Substantia nigra (tissue), 51 donors: ENCODE measurements at places on chromosomes 3 and 15.

DNA sequence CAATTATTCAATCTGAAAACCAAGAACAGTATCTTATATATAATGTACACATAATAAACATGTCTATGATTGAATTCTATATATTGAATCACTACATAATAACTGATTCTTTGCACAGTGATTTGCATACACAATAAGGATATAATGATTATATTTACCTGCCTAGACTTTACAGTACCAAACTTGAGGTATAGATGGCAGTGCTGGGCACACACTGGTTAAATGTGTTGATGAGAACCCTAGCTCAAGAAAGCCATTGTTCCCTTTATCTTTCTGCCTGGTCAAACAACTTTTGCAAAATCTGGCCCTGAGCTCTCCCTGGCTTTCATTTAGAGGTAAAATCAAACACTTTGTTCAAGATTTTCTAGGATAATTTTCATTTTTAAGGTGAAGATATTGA, 697.7 kb downstream of the TUSC7 start:
- no peak for DNase-seq

DNA sequence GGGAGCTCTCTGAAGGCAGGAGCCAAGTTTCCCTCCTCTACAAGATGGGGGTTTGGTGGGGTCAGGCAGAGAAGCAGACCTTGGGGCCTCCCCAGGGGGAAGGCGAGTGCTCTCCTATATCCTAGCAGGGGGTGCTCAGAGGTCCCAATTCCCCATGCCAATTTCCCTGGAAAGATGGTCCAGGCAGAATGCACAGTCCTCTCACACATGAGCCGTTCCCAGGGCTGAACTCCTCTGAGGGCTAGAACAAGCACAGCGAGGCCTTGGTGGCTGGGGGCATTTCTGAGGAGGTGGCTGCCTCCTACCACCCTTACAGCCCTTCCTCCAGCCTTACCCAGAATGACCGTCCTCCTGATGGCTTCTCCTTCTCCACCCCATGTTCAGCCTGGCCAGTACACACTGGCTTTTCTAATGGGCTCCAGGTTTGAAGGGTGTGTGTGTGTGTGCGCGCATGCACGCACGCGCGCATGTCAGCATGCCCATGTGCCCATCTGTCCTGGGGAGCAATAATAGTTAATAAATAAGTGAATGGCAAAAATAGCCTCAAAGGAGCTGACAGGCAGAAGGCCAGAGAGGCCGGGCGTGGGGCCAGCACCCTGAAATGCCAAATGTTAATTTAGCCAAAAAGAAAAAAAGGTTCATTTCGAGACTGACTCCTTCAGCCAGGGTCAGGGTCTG, 24.4 kb downstream of the ADCY5 start:
- no peak for DNase-seq

DNA sequence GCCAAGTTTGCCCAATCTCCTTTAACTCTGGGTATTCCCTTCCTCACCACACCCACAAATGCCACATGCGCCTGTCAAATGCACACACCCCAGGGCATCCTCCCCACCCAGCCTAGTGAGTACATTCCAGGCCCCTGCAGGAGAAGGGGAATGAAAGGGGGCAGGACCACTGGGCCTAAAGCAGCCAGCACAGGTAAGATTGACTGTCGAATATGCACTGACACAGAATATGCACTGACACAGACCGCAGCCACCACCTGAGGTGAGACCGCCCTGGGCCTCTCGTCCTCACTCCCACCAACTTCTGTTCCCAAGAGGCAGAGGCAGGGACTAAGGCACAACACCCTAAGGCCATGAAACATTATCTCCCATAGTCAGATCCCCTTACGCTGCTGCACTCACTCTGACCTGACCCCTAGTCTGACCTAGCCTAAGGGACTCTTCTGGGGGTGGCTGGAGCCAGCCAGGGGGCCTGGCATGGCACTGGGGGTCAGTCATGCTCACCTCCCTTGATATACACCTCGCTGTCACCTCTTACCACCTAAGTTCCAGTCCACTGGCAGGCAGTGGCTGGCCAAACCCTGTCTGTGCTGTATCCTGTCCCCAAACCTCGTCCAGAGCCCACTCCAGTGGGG, 10.8 kb downstream of the AP3B2 start:
- DNase-seq = no peak

GRCh38 chr3:155131104-155131503, 51.0 kb downstream of the MME start:
- no peak for DNase-seq

GRCh38 chr15:65416845-65417416, 5.8 kb downstream of the IGDCC4 start:
- DNase-seq = no peak

DNA sequence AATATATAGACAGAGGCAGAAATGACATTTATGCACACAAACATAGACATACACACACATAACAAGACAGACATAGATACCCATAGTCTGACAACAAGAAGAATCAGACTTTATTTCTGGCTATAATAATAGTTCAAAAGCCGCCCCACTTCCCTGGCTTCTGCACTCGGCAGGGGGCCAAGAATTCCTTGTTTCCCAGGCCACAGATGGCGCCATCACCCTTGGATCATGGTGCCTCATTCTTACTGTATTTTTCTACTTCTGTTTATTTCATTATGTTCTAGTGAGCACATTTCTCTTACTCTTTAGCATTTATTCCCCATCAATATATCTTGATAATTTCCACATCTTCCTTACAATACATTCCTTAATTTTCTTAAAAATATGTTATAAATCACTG, 387.5 kb downstream of the NLGN1 start:
- peak; percentile 1 for DNase-seq

- no peak for DNase-seq
These were observed 278.0 kb downstream of the ZBBX start for GRCh38 chr3:167102071-167102470.

DNA sequence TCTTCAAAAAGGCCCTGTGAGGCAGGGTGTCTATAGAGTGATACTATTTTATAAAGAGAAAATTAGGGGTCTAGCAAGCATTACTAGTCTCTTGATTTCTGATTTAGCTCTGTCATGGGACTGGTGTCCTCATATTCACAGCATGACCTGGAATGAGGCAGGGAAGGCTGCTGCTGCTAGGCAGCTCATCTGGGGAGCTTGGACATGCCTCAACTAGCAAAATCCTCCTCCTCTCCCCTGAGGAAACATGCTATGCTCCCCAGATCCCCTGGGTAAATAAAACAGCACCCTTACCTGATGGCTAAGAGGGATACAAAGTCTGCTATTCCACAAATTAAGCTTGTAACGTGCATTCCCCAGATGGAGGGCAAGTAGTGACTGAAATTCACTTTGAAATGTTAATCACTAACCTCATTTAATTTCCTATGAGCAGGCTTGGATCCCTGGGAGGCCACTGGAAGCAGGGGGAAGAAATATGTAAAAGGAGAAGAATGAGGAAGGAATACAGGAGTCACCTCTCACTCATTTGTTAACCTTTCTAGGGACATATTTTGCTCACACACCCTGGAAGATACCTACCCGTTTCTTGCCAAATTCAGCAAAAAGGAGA, 709.4 kb downstream of the SQOR start:
- no peak for DNase-seq

DNA sequence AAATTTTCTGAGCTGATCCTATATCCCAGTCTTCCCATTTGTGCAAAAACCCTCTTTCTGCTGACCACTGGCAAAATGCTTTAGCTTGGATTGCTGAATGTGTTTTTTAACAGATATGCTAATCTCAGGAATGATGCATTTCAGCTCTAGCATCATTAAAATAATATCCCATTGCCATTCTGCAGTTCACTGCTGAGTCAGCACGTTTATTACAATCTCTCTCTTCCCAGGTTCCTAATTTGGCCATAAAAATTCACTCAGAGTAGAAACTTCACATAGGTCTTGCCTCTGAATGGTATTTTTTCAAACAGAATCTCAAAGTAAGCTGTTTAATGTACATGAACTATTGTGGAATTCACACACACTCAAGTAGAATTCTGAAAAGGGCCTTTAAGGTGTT, 509.6 kb upstream of the SUCLG2 start:
- no peak for DNase-seq

DNA sequence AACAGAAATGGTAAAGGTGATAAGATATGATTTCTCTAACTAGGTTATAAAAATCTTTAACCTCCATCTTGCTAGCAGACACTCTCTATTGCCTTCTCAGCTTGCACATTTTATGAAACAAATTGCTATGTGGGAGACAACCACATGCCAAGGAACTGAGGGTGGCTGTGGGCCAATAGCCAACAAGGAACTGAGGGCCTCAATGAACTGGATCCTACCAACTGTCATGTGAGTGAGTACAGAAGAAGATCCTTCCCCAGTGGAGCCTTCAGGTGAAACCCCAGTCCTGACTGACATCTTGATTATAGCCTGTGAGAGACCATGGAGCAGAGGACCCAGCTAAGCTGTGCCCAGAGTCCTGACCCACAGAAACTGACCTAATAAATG, 129.2 kb upstream of the LRIG1 start:
- DNase-seq = no peak

DNA sequence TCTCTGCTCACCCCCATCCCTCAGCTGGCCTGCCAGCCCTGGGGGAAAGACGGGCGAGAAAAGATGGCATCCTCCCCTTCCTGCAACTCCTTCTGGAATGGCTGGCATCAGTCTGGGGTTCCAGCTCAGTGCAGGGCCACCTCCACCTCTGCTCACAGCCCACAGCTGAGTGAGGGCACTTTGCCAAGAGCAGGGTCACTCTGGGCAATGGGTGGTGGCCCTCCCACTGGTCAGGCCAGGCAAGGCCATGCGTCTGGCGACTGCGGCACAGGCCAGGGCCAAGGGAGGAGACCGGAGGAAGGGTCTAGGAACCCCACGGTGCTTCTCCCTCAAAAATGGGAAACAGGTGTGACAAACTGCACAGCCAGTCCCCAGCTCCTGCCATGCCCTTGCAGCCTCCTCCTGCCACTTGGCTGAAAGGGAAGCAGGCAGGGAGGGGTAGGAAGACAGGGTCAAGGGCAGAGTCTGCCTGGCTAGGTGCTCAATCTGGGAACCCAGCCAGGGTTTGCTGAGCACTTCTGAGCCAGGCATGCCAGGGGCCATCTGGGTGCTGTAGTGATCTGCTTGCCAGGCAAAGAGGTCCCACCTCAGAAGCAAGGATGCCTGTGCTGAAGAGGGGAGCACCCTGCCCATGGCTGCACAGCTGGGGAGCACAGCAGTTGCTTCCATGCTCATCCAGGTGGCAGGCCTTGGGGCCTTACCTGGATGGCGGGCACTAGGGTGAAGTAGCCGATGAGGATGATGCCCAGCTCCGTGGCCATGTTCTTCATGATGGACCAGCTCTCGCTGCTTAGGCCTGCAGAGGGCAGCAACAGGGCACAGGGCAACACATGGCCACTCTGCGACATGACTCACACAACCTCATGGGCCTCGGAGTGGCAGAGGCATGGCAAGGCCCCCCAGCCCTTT, 41.2 kb downstream of the PTPN23 start:
- no peak for DNase-seq

DNA sequence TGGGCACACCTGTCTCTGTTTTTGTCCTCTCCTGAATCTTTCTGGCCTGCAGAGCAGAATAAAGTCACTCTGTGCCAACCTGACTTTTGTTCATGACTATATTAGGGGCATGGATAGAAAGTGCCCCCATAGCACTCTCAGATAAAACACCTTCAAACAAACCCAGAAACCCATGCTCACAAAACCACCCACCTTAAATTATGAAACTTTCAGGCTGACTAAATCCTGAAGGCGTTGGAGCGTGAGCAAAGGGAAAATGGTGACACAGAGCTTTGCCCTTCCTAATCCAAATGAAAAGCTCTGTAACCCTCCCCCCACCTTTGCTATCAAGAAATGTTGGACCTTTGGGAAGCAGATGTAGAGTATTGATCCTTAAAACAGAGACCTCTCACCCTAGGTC, 138.9 kb downstream of the IGF1R start:
- DNase-seq = no peak

- no peak for DNase-seq
These were observed 45.2 kb downstream of the ADAM10 start for GRCh38 chr15:58704155-58704865.

DNA sequence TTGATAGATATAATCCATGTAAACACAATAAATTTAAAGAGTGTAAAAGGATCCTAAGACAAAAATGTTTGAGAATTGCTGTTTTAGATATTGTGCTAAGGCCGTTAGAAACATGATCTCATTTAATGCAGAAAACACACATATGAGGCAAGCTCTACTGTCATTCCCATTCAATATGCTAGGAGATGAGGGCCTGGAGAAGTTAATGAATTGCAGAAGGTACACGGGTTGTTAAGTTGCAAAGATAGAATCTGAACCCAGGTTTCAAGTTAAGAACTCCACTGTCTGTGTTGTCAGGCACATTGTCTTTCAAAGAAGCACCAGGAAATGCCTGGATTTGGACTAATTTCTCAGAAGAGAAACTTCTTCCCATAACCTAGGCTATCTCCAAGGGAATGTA, 65.1 kb upstream of the SAMMSON start:
- DNase-seq = no peak

- DNase-seq = no peak
These were observed 118.3 kb upstream of the FOXB1 start for GRCh38 chr15:59885832-59886231.

DNA sequence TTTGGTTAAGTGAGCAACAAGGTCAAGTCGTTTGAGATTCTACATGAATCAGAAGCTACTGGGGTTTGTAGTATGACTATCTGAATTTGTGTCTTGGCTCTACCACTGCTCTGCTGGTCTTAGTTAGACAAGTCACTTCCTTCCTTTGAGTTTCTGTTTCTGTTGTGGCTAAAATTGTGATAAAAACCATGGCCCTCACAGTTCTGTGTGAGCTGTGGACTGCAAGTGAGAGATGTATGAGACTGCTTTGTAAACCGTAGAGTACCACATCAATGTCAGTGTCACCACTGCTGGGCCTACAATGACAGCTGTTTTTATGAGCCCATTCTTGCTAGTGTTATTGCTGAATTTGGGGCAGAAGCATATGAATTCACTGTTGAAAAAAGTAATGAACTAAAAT, 32.7 kb downstream of the RARB start:
- DNase-seq = no peak

- no peak for DNase-seq
These were observed 33.9 kb downstream of the SH3BP5 start for GRCh38 chr3:15298504-15298903.

DNA sequence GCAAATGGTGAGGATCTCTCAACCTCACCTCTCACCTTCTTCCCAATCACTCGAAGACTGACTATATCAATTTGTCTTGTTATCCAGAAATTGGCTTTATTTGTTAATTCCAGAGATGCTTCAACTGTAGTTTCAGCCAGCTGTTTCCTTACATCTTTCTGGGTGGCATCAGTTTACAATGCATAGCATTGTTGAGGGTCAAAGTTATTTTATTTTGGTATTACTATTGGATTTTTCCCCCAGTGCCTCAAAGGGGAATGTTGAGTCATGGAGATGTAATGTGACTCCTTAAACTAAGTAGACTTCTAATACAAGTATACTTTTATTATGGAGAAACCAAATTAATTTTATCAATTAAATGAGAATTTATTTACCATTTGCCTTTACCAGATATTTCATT, 351.6 kb downstream of the TIGIT start:
- DNase-seq = no peak

GRCh38 chr3:183202004-183202722, 39.6 kb upstream of the LAMP3 start:
- DNase-seq = no peak

- no peak for DNase-seq
These were observed 147.5 kb downstream of the NFKBIZ start for GRCh38 chr3:101996832-101997231.
